ENCODE measurements at places on chromosomes 12 and 14.

- DNase-seq: no peak
Observed at GRCh38 chr12:125129591-125130255, 64.5 kb downstream of the AACS start.

GRCh38 chr12:66516133-66516532 is 162.7 kb downstream of the GRIP1 start:
- no peak for DNase-seq

GRCh38 chr12:46373301-46374296 is 1.0 kb upstream of the SLC38A2 start:
- DNase-seq: no peak

DNA sequence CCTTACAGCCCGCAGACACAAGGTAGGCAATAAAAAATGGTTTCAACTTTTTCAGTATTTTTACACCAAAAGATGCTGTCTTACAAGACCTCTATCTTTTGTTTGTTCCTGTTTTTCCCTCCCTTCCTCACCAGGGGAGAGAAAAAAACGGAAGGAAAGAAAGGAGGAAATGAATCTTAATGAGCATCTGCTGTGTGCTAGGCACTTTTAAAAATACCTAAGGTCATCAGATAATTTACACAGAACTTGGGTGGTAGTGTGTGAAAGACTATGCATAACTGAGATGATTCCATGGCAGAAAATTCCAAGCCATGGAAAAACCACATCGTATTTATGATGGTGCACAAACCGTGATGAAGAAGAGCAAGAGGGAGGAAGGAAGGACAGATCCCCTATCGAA is 121.2 kb downstream of the DIP2B start:
- no peak for DNase-seq

DNA sequence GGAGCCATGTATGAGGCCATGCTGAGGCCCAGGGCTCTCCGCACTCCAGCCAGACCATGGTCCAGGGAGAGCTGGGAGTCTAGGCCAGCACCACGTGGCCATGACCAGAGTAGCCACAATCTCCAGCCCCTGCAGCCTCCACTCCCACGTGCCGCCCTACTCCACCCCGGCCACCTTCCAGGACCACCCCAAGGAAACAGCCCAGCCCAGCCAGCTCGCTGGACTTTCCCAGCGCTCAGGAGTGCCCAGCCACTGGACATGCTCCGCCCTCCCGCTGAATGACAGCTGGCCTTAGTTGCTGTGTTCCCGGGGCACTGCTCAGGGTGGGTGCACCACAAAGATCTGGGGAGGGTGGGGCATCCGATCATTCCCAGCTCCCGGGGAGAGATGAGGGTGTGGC is 2.1 kb upstream of the C14orf180 start:
- DNase-seq: no peak

- DNase-seq: no peak
Observed at GRCh38 chr14:89572596-89573398, 155.8 kb upstream of the FOXN3 start.

DNA sequence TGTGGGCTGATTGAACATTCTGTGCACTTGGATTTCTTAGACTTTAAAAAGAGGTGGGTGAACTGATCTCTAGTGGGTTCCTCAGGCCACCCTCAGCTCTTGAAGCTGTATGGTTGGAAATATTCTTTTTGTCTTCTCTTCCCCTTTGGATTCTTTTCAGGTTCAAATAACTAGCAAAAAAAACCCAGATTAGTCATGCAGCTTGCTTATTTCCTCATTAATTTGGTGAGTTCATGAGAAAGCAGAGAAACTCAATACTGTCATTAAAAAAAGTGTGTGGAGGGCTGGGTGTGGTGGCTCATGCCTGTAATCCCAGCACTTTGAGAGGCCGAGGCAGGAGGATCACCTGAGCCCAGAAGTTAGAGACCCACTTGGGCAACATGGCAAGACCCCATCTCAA is 183.4 kb downstream of the ESR2 start:
- DNase-seq: no peak
